Tongue (tissue), 3 donors: ENCODE measurements at places on chromosomes 2 and 18.

GRCh38 chr2:237261327-237261726, 152.6 kb downstream of the COL6A3 start:
- DNase-seq: no peak

GRCh38 chr2:68284896-68285295, 32.6 kb upstream of the PPP3R1 start:
- peak; percentile 75 for DNase-seq

- peak; percentile 73 for DNase-seq
Measured at GRCh38 chr18:6219116-6219717, 195.5 kb downstream of the L3MBTL4 start.

- DNase-seq: no peak
Measured at GRCh38 chr18:10182009-10182624, 268.3 kb downstream of the VAPA start.

- DNase-seq: no peak
Measured at GRCh38 chr2:119126650-119127049, 31.9 kb downstream of the C1QL2 start.

DNA sequence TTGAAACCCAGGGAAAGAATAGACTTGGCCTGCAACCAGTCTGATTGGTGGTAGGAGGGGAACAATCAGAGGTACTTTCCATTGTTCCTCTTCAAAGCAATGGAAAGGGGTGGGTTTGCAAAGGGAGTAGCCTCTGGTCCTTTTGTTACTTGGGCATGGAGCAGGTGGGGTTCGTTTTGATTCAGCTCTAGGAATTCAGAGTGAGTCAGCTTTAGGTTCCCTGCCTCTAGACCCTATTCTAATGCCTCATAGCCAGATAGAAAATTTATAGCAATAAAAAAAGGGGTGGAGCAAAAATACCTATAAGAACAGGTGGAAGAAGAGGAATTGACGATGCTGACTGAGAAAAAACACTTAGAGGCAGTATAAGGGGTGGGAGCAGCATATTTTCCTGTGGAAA, 636.4 kb downstream of the PLCL1 start:
- DNase-seq: no peak

DNA sequence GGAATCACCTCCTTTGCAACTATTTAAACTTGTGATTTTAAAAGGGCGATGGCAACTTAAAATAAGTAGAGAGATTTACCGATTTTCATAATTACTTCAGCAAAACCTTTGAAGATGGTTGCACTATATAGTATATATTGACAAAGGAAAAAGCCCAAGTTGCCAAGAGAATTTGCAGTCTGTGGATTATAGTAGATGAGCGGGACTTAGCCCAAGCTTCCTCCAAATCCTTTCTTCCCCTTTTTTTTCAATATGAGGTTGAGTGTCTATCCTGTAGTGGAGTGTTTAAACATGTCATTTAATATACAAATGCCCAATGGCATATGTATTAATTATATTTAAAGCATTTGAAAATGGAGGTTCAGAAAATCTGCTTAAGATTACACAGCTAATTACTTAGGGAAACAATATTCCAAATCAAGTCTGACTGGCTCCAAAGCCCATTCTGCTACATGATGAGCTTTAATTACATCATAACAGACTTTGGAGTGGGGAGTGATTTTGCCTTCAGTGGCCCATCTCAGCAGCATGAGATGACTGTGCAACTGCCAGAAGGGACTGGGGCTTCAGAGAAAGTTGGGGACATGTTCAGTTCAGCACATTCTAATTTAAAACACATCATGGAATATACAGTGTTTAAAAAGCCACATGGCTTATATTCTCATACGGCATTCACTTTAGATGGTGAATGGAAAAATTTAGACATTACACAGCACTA, 73.2 kb downstream of the COL3A1 start:
- no peak for DNase-seq

- DNase-seq: no peak
Measured at GRCh38 chr2:111698089-111698488, 185.9 kb downstream of the ANAPC1 start.

- DNase-seq: no peak
Measured at GRCh38 chr2:165803123-165803760, 9.2 kb upstream of the GALNT3 start.

DNA sequence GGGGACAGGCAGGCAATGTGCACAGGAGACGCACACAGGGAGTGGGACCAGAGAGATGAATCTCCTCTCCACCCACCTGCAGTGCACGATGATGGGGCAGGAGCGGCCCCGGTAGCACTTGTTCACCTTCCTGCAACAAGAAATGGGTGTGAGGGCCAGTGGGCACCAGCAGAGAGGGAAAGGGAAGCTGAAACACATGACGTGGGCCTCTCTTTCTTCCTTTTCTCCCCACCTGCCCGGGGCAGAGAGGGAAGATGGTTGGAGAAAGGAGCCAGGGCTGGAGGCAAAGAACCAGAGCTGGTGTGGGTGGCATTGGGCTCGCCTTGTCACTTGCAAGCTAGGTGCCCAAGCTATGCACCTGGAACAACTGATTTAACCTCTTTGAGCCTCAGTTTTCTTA, 12.2 kb downstream of the DNAJB2 start:
- no peak for DNase-seq

GRCh38 chr2:195337597-195337996, 319.4 kb upstream of the SLC39A10 start:
- no peak for DNase-seq

DNA sequence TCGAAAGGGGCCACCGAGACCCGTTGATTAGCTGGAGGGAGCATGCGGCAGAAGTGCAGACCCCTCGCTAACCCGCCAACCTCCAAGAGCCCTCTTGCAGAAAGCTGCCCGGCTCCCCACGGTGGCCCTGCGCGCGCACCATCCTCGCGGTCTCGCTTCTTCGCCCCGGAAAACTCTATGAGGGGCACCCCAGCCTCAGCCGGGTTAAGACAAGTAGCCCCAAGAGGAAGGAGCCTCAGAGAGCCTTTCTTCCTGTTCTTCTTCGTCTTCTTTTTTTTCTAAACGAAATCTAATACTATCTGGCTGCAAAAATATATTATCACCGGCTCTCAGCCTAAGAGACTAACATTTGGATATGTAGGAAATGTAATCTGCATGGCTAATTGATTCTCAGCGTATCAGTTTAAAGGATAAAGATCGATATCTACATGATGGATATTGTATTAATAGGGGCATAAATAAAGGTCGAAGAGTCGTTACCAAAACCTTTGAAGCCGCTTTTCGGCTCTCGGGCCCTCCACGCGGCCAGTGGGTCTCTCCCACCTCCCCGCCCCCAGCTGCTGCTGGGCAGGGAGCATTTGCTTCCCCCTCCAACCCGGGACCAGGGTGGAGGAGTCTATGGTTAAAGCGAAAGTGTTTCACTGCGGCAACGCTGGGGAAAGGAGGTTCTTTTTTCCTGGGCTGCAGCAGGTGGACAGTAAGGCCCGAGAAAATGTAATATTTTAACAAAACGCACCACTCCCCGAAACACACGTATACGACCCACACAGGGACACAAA, 6.1 kb upstream of the PAX3 start:
- peak; percentile 48 for DNase-seq

- DNase-seq: peak; percentile 43
Measured at GRCh38 chr2:148021886-148022285, 995 bp downstream of the MBD5 start.

DNA sequence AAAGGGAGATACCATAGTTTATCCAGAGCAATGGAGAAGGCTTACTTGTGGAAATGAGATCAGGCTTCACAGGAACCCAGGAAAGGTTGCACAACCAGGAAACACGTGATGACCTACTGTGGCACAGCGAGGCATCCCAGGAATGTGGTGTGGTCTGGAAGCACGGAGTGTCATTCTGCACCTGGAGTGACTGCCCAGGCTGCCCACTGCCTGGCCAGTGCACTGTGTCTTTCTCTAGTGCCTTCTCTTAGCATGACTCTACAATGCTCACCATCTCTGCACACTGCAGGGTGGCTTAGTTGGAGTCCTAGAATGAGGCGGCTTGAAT, 48.9 kb downstream of the CHST9 start:
- DNase-seq: no peak

GRCh38 chr2:3128786-3129185, 248.8 kb downstream of the EIPR1 start:
- DNase-seq: no peak

- peak; percentile 92 for DNase-seq
Measured at GRCh38 chr18:77173275-77174030, 40.9 kb upstream of the MBP start.

- DNase-seq: no peak
Measured at GRCh38 chr2:24315669-24316068, 44.7 kb downstream of the ITSN2 start.

DNA sequence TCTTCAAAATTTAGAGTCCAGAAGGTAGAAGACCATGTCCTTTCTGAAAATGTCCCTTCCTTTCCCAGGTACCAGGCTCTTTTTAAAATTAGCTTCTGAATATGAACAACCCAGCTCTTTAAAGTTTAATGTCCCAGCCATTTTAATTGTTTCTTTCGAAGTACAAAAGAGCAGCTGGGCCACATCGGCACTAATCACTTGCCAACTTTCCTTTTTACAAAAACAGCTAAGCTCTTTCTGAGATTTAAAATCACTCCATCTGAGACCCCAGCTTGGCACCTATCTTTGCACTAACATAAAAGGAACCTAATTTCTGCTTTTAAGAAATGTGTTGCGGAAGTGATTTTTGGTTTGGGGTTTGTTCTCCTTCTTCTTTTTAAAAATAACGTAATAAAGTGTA, 2.6 kb downstream of the BOD1L2 start:
- peak; percentile 7 for DNase-seq

GRCh38 chr18:50042611-50043010, 152.3 kb downstream of the MYO5B start:
- no peak for DNase-seq

GRCh38 chr2:102264952-102265351, 46.4 kb upstream of the IL1RL1 start:
- no peak for DNase-seq

GRCh38 chr2:10196948-10197696, 74.6 kb downstream of the RRM2 start:
- DNase-seq: no peak

- DNase-seq: no peak
Measured at GRCh38 chr2:229633556-229633955, 80.8 kb downstream of the DNER start.

- DNase-seq: no peak
Measured at GRCh38 chr2:67854103-67854743, 208.6 kb downstream of the C1D start.

GRCh38 chr2:72562451-72563153, 263.2 kb downstream of the EXOC6B start:
- no peak for DNase-seq

DNA sequence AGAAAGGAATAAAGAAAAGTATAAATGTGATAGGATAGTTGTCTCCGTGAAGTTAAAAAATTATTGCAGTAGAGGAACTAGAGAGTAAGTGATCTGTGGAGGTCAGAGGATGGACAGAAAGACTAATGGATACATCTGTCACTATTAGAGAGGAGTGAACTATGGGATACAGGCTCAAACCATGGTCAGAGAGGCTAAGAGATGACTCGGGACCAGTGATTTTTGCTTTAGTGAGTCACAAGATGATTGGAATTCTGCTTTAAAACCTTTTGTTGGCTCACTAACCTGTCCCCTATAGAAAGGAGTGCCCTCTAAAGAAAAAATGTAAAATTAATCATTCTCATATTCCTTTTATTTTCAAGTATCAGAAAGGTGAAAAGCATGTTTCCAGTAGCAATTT, 30.3 kb downstream of the ALMS1 start:
- no peak for DNase-seq

DNA sequence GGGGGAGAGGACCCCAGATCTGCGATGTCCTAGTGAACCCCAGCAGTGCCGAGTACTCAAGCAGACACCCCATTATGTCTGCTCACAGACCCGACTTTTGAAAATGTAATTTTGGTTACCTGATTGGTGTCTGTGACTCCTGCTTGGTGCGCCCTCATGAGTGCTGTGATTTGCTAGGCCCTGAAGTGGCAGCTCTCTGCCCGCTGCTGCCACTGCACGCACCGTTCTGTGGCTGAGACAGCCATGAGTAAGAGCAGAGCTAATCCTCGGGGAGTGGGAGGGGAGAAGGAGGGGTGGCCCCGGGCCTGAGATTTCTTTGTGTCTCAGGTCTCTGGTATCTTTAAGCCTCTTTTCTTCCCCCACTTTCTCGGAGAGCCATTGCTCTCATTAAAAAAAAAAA, 18.2 kb downstream of the FHOD3 start:
- no peak for DNase-seq

DNA sequence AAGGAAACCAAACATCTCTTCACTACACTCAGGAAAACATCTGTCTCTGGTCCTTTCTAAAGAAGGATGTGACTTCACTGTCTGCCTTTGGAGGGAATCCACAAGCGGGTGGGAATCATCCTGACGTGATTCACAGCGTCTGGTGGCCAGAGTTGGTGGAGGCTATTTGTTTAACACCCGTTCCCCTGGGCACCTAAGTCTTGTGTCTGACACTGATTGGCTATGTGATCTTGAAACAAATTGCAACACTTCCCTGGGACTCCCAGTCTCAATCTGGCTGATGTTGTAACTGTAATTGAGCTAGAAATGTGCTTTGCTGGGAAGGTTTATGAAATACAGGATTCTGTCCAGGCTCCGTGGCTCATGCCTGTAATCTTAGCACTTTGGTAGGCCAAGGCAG, 28.8 kb upstream of the SIX3 start:
- DNase-seq: no peak

GRCh38 chr2:191171708-191172355, 21.0 kb upstream of the STAT4 start:
- peak; percentile 30 for DNase-seq

GRCh38 chr2:23549821-23550530, 165.0 kb downstream of the KLHL29 start:
- DNase-seq: no peak

DNA sequence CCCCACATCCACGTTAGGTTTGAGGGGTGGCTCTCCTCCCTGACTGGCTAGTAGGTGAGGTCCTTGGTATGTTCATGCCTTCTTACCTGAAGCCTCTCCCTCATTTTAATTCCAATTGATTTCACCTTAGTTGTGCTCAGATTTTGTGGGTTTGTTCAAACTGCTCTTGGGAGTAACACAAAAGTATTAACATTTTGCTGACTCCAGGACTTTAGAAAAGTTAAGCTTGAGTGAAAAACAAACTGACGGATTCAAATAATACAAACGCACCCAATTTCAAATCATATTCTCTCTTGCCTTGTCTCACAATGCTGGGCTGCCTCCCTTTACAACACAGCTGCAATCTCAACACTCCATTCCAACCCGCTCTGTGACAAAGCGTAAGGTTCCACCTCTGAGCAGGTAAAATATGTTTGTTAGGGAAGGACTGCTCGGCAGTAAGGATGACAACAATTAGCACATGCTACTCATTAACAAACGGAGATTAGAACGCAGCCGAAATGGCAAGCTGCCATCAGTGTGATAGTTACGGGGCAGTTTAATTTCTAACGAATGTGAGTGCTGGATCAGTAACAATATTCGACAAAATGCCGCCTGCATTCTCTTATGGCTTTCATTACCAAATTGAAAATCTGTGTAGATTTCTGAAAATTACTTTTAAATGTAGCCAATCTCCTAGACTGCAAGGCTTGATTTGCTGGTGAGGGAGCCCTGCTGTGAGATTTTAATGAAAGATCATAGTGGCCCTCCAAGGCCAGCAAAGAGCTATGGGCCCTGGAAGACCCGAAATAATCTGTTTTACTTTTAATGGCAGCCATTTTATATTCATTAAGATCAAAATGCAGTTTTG, 730.6 kb upstream of the FANCL start:
- DNase-seq: no peak
